ENCODE measurements at places on chromosomes 12 and 14.

DNA sequence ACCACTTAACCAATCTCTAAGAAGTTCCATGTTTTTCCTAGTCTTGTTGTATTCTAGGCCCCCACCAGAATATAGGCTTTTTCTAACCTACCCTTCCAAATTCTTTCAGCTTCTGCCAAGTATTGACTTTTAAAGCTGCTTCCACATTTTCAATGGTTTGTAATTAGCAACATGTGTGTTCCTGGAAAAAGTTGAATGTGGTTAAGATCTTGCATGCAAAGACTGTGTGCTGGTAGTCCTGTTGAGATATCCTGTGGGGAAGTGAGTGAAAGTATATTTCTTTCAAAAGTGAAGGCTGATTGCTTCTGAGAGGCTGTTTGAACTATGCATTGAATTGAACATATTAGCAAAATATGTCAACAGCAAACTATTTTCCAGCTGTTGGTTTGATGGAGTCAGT, 646 bp upstream of the OR6C4 start:
- DNase-seq: no peak

DNA sequence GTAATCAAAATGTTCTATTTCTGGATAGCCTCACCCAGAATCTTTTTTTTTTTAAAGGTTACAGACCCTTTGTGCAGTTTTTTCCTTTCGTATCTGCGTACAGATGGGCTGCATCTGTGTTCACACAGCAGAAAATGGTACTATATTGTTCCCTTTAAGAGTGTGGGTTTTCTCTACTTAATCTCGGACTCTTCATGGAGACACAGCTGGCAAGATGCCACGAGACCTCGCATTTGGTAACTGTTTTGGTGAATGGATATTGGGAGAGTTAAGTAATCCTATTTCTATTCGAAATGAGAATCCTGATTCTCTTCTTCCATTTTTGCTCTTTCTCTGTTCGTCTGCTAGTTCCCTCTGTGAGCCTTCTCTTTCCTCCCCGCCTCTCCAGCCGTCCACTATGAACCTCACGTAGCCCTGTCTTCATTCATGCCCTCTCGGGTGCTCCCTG, 85.7 kb downstream of the SAMD4A start:
- peak; percentile 62 for DNase-seq

DNA sequence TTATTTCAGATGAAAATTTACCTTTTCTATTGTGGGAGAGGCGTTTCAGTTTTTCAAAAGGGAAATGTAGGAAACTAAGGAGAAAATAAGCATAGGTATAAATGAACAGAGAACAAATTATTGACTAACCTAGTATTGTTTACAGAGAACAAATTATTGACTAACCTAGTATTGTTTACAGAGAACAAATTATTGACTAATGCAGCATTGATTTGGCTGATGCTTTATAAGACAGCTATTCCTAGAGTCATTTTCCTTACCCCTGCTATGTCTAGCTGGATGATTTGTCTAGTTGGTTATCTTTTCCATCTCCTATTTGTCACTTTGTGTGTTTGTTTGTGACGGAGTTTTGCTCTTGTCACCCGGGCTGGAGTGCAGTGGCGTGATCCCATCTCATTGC, 22.6 kb downstream of the TMPO start:
- no peak for DNase-seq

GRCh38 chr14:101548710-101549109, 12.6 kb upstream of the DIO3 start:
- DNase-seq: no peak

DNA sequence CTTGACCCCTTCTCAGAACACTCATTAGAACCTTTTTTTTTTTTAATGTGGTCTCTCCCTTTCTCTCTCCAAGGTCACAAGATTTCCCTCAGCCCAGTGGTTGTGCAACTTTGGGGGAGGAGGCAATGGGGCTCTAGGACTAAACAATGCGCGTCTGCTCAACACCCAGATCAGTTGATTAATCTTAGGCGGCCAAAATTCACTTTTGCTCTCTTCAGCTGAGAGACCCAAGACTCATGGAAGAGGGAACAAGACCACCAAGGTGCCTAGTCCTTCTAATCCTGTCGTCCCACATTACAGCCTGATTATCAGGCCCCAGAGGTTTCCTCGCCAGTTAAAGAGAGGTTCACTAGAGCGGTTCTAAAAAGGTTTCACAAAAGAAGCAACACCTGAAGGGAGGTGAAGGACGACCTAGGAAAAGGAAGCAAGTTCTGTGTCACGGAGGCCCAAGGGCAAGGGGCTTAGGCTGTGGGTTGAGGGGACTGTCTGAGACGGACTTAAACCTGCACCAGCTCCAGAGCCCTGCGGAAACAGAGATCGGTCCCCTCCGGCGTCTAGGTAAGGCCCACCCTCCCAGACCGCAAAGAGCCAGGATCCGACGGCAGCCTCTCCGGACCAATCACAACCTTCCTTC, 824 bp upstream of the TARBP2 start:
- peak; percentile 53 for DNase-seq

DNA sequence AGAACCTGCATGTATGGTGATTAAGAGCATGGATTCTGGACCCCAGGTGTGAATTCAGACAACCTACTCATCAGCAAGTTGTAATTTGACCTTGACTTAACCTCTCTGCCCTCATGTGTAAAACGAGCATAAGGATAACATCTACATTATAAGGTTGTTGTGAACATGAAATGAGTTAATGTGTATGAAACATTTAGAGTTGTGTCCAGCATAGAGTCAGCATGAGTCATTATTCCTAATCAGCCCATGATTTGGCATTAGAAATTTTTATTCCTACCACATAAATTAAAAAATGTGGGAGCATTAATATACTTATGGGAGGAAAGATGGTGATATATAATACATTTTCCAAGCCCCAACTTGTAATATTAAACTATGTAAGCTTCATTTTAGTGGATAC, 95.9 kb upstream of the DDHD1 start:
- peak; percentile 9 for DNase-seq

GRCh38 chr12:119328111-119328510, 6.4 kb upstream of the CCDC60 start:
- DNase-seq: no peak

DNA sequence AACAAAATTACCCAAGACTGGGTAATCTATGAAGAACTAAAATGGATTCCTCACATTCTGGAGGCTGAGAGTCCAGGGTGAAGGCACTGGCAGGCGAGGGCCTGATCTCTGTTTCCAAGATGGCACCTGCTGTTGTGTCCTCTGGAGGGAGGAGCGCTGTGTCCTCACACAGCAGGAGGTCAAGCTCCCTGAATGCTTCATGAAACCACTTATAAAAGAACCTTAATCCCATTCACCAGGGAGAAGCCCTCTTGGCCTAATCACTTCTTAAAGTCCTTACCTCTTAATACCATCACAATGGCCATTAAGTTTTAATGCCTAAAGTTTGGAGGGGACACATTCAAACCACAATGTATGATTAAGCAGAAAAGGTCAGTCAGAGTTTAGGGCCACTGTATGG, 172.4 kb downstream of the EMP1 start:
- DNase-seq: no peak

GRCh38 chr12:76720068-76720467, 43.8 kb upstream of the ZDHHC17 start:
- DNase-seq: peak; percentile 87

- DNase-seq: no peak
These were observed 13.2 kb downstream of the DUSP16 start for GRCh38 chr12:12549426-12549825.

DNA sequence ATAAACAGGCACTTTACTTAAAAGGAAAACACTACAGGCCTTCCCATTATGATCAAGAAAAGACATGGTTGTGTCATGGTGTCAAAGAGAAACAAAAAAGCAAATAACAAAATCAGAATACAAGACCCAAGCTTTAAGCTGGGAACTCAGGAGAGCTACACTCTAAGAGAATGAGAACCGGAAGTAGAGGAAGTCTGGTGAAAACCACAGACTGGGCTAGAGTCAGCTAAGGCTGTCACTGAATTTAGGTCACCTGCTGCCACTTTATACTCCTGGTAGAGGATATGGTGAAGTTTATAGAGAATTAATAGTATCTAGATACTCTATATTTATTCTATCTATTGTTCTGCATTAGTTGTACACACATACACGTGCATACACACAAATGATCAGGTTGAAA, 971.7 kb downstream of the FLRT2 start:
- DNase-seq: no peak

GRCh38 chr12:65100140-65100539, 21.0 kb downstream of the WIF1 start:
- no peak for DNase-seq

- peak; percentile 96 for DNase-seq
These were observed 2.7 kb upstream of the INHBE start for GRCh38 chr12:57452181-57452936.

DNA sequence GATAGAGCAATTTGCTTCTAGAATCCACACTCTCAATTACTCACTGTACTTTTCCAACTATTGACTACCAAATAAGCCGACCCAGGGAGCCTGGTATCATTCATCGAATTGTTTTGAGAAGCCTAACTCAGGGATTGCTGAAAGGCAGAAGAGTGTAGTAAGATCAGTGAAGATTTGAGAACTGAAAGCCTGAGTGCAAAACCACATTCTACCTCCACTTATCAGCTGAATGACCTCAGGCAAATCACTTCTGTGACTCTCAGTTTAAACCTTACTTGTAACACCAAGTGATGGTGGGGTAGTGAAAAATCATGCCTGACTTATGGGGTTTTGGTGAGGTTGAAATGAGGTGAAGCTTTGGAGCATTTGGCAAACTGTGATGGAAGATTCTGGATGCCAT, 126.1 kb upstream of the MAX start:
- DNase-seq: no peak

DNA sequence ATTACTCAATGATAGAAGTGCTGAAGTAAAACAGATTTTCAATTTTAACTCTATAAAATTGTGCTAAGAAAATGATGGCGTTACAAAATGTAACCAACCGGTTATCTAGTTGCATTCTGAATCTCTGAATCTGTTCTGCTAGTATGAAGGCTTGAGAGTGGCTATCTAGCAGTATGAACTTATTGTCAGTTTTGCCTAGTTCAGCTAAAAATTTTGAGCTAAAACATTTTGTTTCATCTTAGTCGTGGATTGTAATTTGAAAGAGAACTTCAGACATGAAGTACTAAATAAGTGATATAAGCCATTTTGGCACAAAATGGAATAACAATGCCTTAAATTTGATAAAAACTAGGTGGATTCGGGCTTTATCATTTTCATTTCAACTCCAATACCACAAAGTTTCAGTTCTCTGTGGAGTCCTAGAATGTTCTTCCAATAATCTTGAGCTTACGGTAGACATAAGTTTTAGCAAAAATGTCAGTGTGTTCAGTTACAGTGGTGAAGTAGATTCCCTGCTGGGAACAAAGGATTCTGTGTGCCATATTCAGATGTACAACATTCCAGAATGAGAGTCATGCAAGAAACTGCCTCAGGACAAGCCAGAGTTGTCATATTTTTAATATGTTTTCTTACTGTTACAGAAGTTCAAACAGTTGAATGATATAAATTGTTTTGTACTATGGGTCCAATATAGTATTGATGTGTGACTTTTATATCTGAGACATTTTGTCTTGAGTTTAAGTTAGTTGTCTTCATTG, 28.1 kb downstream of the ATP6V1D start:
- DNase-seq: peak; percentile 32

- DNase-seq: peak; percentile 94
These were observed 198.9 kb downstream of the RBM19 start for GRCh38 chr12:113766879-113767878.

DNA sequence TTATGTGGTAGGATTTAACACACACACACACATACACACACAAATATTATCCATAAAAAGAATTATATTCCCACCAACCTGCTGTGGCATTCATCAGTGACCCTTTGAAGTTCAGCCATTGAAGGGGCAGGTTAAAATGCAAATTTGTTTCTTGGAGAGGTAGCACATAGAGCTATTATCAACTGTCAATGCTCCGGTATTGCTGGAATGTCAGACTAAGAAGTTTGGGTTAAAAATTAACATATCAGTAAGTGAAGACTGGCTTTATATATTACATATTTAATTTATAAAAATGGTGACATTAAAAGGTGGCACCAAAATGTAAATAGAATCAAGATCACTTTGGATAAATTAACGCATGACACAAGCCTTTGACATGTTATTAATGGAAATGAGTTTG, 207.3 kb downstream of the DAD1 start:
- no peak for DNase-seq

DNA sequence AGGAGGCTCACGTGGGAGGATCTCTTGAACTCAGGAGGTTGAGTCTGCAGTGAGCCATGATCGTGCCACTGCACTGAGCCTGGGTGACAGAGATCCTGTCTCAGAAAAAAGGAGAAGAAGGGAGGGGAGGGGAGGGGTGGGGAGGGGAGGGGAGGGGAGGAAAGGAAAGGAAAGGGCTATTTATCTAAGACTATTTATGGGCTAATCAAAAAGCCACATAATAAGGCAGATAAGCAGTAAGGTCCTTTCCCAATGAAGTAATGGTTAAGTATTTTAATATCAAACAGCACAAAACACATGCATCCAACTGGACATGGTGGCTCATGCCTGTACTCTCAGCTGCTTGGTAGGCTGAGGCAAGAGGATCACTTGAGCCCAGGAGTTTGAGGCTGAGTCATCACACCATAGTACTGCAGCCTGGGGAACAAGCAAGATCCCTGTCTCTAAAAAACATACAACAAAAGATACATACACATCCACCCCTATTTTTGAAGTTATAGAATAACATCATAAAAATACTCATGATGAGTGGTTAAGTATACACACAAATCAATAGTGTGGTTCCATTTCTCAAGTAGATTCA, 9.7 kb downstream of the PAWR start:
- peak; percentile 65 for DNase-seq

GRCh38 chr12:108091679-108092051, 37.4 kb upstream of the WSCD2 start:
- DNase-seq: no peak

DNA sequence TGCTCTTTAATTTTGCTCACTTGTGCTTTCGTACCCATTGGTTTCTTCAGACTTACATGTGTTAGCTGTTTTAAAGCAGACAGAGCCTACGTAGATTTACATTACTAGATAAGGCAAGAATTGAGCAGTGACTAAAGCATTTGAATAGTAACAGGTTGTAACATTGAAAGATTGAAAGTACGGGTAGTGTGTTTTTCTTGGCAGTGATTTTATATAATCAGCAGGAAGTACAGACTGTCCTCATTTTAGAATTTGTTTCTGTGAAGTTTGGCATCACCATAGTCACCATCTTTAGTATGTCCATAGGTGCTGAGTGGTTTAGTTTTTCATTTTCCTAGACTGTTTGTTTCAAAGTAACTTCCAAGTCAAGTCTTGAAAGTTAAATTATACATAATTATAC, 14.0 kb downstream of the RTRAF start:
- DNase-seq: no peak

GRCh38 chr12:14362352-14362751, 3.1 kb upstream of the ATF7IP start:
- no peak for DNase-seq

DNA sequence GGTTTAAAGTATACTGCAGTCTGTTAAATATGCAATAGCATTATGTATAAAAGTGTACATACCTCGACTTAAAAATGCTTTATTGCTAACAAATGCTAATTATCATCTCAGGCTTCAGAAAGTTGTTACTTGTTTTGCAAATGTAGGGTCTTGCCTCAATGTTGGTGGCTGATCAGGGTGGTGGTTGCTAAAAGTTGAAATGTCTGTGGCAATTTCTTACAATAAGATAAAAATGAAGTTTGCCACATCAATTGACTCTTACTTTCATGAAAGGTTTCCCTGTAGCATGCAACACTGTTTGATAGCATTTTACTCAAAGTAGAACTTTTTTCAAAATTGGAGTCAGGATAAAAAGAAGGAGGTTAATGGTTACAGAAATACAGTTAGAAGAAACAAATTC, 407.7 kb upstream of the OR4E1 start:
- no peak for DNase-seq

Data from fibroblast of upper back skin (primary cell).